ENCODE measurements at places on chromosomes 2 and 18.

DNA sequence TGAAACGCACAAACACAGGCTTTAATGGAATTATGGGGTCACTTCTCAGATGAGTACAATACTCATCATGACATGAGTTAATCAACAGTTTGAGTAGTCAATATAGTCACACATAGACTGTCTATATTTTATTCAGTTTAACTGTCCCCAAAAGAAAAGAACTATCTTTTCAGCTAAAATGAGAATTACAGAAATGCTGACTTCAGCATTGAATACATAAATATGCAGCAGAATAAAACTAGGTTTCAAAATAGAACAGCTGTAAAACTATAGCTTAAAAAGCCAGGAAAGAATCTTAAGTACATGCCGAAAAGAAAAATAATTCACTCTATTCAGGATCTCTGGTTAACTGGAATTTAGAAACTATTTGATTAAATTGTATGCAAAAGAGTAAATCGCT is 30.0 kb downstream of the SMAD4 start:
- DNase-seq, result no peak

- DNase-seq, result no peak
Observed at GRCh38 chr2:205730701-205731582, 48.6 kb downstream of the NRP2 start.

DNA sequence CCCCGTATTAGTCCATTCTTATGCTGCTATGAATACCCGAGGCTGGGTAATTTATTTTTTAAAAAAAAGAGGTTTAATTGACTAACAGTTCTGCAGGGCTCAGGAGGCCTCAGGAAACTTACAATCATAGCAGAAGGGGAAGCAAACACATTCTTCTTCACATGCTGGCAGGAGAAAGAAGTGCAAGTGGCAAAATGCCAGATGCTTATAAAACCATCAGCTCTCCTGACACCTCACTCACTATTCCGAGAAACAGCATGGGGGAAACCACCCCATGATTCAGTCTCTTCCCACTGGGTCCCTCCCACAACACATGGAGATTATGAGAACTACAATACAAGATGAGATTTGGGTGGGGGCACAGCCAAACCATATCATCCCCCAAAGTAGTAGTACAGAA is 2148.5 kb upstream of the PIK3C3 start:
- DNase-seq, result no peak

DNA sequence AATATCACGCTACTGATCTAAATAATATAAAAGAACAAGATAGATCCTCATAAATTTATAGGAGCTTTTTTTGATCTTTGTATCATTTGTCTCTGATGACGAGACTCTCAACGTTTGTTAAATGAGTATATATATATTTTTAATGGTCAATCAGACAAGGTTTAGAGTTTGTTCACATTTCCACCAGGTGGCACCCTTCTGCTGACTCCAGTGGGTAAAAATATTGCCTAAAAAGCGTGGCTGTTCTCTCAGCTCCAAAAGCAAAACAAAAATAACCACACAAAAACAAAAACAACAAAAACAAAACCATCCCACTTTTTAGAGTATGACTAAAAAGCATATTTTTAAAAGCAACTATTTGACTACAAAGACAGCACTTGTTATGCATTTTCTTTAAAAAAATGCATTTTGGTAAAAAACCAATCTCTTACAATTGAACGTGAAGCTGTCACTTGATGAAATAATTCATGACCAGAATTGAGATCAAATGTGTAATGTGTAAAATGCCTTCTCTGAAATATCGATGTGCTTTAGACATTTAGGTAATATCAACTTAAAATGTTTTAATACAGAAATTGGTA is 723.2 kb downstream of the DPP10 start:
- no peak for DNase-seq

- DNase-seq, result no peak
Observed at GRCh38 chr2:59899692-59900091, 653.8 kb downstream of the BCL11A start.

GRCh38 chr18:3594760-3595368 is 144.9 kb downstream of the TGIF1 start:
- no peak for DNase-seq

GRCh38 chr2:236022128-236022527 is 146.1 kb downstream of the GBX2 start:
- DNase-seq, result no peak

- no peak for DNase-seq
Observed at GRCh38 chr2:30714811-30715709, 92.2 kb downstream of the CAPN13 start.

GRCh38 chr2:47303341-47304148 is 99.4 kb upstream of the MSH2 start:
- no peak for DNase-seq

GRCh38 chr2:168127371-168127770 is 120.0 kb downstream of the STK39 start:
- no peak for DNase-seq

- no peak for DNase-seq
Observed at GRCh38 chr2:160870729-160871465, 289.3 kb upstream of the TANK start.

DNA sequence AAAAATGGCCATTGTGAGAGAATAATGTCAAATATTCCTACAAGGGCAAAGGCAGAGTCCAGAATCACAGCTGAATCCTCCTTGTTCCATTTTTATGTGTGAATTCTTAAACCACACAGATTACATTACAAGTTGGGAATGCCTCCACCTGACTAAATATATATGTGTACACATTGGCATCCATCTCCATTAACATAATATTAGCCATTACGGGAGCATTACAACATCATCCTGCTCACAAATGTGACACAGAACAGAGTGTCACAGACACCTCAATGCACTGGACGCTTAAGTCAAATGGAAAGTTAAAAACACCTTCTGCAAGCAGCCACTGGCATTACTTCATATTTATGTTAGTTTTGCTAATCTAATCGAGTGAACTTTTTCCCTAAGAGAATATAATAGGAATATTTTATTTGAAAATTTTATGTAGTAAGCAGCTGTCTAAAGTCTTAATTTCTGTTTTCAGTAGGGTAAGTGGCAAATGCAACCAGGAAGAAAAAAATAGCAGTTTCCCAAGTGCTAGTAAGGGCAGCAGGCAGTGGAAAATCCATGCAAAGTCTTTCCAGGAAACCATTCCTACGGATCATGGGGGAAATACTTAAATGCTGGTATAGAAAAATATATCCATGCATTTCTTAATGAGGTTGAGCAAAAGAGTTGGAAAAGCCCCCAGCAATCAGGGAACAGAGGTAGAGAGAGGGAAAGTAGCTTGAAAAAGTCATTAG is 255.6 kb downstream of the OSR1 start:
- DNase-seq, result no peak

DNA sequence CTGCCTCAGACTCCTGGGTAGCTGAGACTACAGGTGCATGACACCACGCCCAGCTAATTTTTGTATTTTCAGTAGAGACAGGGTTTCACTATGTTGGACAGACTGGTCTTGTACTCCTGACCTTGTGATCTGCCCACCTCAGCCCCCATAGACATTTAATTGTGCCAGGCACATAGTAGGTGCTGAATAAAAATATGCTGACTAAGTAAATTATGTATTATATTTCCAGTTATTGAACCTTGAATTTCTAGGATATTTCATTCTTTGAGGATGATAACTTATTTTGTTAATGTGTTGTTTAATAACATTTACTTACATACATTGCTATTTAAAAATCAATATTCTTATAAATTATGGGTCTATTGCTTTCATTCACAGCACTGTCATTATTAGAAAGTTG is 190.4 kb upstream of the LRRTM4 start:
- DNase-seq, result no peak

DNA sequence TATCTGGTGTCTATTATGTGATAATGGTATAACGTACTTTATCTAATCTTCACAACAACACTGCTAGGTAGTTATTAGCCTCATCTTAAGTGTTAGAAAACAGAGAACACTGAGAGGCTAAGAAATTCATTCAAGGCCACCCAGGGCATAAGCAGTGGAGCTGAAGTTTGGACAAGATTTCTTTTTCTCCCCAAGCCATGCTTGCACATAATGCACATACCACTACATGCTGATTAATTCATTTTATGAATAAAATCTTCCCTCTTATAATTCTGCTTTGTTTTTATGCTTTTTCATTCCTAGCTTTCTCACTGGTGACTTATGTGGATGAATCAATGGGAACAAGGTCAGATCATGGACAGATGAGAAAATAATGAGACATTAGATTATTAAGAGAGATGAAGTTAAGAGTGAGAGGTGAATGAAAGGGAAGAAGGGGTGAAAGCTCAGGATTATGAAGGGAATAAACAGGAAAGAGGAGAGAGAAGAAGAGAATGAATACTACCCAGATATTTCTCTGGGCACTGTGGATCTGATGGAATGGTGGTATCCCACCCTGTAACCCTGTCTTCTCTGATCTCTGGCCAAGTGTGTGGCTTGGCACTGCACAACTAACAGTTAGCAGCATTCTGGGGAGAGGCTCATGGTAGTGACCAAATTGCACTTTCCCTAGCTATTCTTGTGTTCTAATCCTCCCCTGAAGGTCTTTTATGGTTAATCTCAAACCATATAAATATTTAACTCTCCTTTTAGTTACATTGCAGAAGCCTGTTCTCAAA is 17.7 kb upstream of the GALNT3 start:
- no peak for DNase-seq

GRCh38 chr18:26461405-26461804 is 86.9 kb downstream of the KCTD1 start:
- no peak for DNase-seq

- DNase-seq, result no peak
Observed at GRCh38 chr18:9993521-9994025, 79.8 kb downstream of the VAPA start.

- DNase-seq, result no peak
Observed at GRCh38 chr18:1542230-1542774, 637.6 kb downstream of the ADCYAP1 start.

DNA sequence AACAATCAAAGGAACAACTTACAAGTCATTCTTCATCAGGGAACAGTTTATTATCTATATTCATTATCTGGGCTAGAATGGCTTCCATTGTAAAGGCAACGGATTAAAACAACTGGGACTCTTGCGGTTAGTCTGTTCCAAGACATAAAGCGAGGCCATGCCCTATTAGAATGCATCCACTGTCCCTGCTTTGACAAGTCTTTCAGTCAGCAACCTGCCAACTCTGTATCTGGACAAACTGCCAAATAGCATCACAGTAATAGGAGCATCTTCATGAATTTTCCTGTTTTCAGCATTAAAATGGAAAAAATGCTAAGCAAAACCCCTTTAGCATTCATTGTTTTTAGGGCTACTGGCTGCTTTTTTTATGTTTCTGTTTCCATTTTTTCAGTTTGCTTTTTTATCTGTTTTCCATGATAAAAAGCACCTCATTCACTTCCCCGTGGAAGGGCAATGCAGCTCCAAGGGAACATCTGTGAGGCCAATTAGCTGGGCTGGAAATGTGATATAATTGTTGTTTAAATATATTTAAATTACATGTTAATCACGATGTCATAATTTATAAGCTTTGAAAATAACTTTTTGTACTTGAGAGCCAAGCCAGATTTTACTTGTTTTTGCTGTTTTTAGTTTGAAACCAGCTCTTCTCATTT is 834.3 kb downstream of the CPS1 start:
- DNase-seq, result no peak

GRCh38 chr2:101985793-101986164 is 6.0 kb upstream of the IL1R2 start:
- DNase-seq, result no peak

- DNase-seq, result no peak
Observed at GRCh38 chr2:156456616-156457015, 20.4 kb downstream of the GPD2 start.

DNA sequence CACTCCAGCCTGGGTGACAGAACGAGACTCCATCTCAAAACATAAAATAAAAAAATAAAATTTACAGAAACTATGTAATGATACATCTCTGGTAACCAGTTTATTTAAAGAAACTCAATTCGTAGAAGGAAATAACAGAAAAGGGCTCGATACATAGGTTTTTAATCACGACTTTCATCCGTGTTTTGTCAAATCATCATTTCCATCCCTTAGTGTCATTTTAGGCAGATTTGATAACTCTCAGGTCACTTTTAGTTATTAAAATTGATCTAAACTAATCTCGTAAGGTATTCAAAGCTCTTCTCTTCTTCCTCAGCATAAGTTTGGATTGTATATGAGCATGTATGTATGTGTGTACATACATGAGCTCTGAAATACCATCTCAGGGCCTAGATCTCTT is 59.3 kb upstream of the SPTBN1 start:
- no peak for DNase-seq

Data from NCI-H524 treated with DMSO at 0.1 percent for 48 hours (cell line).